ENCODE measurements at places on chromosomes 11 and 22.

DNA sequence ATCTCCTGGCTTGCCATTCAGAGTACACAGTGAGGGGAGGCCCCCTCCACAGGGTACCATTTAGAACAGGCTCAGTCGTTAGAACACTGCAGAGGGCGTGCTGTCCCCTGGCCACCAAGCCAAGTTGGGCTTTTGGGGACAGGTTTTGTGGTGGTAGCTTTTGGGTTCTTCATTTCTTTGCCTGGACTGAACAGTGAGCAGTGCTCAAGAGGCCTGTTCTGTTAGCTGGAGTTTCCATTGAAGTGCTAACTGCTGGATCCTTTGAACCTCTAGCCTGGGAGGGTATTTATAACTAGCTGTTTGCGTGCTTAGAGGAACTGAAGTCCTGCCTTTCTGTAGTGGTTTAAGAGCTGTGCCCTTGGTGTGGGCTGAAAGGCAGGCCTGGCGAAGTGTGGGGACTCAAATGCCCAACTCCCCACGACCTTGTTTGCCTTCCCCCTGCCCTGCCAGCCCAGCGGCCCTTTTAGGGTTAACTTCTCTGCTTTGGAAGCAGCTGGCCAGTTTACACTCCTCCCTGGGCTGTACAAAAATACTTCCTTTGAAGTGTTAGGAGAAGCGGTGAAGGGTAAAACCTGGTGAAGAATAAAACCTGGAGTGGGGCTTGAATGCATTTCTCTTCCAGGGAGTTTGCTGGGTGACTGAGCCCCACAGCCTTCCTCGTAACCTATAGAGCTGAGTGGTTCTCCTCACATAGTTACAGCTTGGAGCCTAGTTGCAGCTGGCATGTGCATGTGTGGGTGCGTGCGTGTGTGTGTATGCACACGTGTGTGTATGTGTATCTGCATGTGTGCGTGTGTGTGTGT is 34.6 kb downstream of the ZNRF3 start:
- no peak overlapping the region for H3K27ac ChIP-seq
- peaks cover 60% of the 10 kb centered on the region for H3K27me3 ChIP-seq
- DNase-seq, result no peak

- no peaks in the 10 kb centered on the region for H3K4me1 ChIP-seq
- H3K4me3 ChIP-seq, result no peak overlapping the region
- no peaks in the 10 kb centered on the region for H3K36me3 ChIP-seq
- H3K27ac ChIP-seq, result no peak overlapping the region
- H3K27me3 ChIP-seq, result peaks cover 1% of the 10 kb centered on the region
Measured at GRCh38 chr11:1140642-1141490, 16.9 kb upstream of the MUC5AC start.

DNA sequence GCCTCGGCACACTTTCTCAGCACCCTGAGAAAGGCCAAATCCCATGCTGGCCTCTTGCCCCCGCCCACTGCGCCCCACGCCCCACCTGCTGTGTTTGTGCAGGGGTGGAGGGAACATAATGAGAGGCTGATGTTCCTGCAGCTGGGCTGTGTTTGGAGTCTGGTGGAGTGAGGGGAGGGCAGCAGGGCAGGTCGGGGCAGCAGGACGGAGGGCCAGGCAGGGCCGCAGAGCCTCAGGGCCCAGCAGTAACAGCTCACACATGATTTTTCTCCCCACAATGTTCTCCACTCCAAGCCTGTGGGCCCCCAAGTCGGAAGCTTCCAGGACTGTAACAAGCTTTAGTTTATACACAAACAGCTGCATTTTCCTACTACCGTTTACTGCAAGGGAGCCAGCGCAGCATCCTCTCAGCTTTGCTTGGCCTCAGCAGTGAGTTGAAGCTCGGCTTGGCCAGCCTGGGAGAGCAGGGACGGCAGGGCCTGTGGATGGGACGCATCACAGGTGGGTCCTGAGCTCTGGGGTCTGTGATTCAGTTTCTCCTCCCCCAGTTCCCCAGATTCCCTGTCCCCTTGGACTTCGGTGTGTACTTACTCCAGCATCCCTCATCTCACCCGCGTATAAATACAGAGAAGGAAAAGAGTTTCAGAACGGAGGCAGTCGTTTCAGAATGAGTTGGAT is 51.0 kb downstream of the RPUSD4 start:
- no peaks in the 10 kb centered on the region for H3K4me1 ChIP-seq
- no peaks in the 10 kb centered on the region for H3K27me3 ChIP-seq
- DNase-seq, result no peak
- H3K36me3 ChIP-seq, result no peaks in the 10 kb centered on the region
- H3K4me3 ChIP-seq, result no peak overlapping the region
- no peak overlapping the region for H3K27ac ChIP-seq

- no peaks in the 10 kb centered on the region for H3K27me3 ChIP-seq
- no peak overlapping the region for H3K27ac ChIP-seq
- no peaks in the 10 kb centered on the region for H3K36me3 ChIP-seq
- no peaks in the 10 kb centered on the region for H3K4me1 ChIP-seq
Measured at GRCh38 chr22:47030881-47031627, 268.6 kb downstream of the TBC1D22A start.

GRCh38 chr11:1307998-1308742 is 1.3 kb downstream of the TOLLIP start:
- H3K36me3 ChIP-seq, result peaks cover 9% of the 10 kb centered on the region
- H3K4me3 ChIP-seq, result peak overlapping the region; percentile 77
- H3K4me1 ChIP-seq, result peaks cover 19% of the 10 kb centered on the region
- peaks cover 13% of the 10 kb centered on the region for H3K27me3 ChIP-seq

- H3K27me3 ChIP-seq, result no peaks in the 10 kb centered on the region
- H3K4me3 ChIP-seq, result no peak overlapping the region
- no peak for DNase-seq
- H3K27ac ChIP-seq, result no peak overlapping the region
- no peaks in the 10 kb centered on the region for H3K36me3 ChIP-seq
Measured at GRCh38 chr22:45206233-45206632, 34.5 kb downstream of the KIAA0930 start.

DNA sequence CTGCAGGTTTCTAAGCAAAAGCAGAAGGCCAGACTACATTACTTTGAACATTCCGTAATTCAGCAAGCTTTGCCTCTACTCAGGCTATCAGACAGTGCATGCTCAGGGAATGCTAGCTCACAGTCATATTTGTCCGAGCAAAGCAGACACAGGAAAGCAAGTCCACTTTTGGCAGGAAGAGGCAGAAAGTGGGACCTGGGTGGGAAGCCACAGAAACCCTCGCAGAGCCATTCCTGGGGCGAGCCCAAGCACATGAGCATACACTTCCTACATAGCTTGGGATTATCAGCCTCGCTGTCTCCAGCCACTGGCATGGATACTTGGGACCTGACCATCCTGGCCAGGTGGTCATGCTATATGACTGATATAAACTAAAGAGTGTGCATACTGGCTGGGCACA is 113.3 kb downstream of the TRIM29 start:
- H3K4me3 ChIP-seq, result no peak overlapping the region
- no peaks in the 10 kb centered on the region for H3K36me3 ChIP-seq
- H3K4me1 ChIP-seq, result no peaks in the 10 kb centered on the region
- DNase-seq, result no peak
- peaks cover 7% of the 10 kb centered on the region for H3K27me3 ChIP-seq

DNA sequence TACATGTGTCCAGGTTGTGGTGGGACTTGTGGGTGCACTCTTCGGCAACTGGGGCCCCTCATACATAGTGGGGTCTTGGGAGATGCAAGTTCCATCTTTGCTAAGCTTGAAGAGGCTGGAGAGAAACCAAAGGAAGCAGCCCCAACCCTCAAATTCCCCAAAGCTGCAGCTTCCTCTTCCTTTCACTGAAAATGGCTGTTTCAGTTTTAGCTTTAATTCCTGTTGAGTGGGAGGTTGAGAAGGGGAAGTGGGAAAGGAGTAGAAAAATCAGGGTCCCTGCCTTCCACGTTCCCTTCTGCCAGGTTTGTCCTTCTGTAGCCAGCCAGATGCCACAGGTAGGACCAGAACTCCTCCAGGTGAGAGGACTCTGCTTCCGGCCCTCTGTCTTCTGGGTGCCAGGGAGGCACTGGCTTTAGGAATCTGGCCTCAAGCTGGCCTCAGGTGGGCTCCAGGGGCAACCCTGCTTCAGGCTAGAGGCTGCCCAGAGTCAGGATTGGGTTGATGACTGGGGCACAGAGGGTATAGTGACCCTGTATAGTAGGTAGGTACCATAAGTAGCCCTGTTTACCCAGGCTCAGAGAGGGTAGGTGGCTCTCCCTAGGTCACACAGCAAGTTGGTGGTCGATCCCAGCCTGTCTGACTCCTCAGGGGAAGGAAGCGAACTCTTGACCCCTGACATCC is 16.2 kb downstream of the P2RY6 start:
- H3K27ac ChIP-seq, result no peak overlapping the region
- no peak overlapping the region for H3K4me3 ChIP-seq
- H3K36me3 ChIP-seq, result no peaks in the 10 kb centered on the region
- H3K27me3 ChIP-seq, result peaks cover 4% of the 10 kb centered on the region
- peaks cover 29% of the 10 kb centered on the region for H3K4me1 ChIP-seq

DNA sequence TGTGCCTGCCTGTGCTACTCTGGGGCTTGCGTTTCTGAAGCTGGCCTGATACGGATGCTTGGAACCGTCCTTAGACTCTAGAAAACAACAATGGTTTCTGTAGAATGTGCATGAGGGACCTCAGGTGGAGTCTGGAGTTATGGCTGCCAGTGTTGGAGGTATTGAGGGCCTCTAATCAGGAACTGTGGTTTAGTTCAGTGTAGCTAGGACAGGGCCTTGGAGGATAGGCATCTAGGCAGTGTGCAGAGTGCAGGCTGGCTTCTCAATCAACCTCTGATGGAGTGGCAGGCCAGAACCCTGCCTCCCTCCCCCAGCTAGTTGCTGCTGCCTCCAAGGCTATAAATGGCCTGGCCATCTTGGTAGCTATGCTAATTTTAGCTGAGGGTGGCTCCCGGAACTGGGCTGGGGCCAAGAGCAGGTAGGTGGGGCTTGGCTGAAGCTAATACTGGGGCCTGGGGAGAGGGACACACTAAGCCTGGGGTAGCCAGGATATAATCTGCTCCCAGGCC is 4.0 kb downstream of the STIM1 start:
- DNase-seq, result no peak
- H3K4me3 ChIP-seq, result peak overlapping the region; percentile 98
- peaks cover 12% of the 10 kb centered on the region for H3K36me3 ChIP-seq
- H3K4me1 ChIP-seq, result peaks cover 77% of the 10 kb centered on the region
- H3K27ac ChIP-seq, result peak overlapping the region; percentile 88
- no peaks in the 10 kb centered on the region for H3K27me3 ChIP-seq

- peaks cover 4% of the 10 kb centered on the region for H3K27me3 ChIP-seq
- H3K4me3 ChIP-seq, result no peak overlapping the region
- DNase-seq, result no peak
- H3K27ac ChIP-seq, result no peak overlapping the region
- H3K36me3 ChIP-seq, result no peaks in the 10 kb centered on the region
Measured at GRCh38 chr11:120893440-120894201, 130.3 kb upstream of the TBCEL start.

DNA sequence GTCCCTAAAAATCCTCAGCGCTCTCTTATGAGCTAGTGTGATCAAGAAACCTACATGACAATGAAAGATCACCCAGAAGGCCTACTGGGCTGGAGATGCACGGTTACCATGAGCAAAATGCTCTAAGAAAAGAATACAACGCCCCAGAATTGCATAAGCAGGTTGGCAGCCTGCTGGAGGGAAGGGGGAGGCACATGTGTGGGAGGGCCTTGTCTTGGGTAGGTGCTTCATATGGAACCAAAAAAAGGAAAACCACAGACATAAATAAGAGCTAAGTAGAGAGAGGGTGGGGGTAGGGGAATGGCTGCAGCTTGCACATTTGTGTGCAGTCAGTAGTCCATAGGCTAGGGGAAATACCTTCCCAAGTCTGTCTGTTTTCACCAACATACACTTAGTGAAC is 2.8 kb downstream of the SIAE start:
- H3K36me3 ChIP-seq, result peaks cover 2% of the 10 kb centered on the region
- peak; percentile 9 for DNase-seq
- no peak overlapping the region for H3K4me3 ChIP-seq
- peaks cover 2% of the 10 kb centered on the region for H3K27me3 ChIP-seq
- H3K27ac ChIP-seq, result no peak overlapping the region
- H3K4me1 ChIP-seq, result peaks cover 20% of the 10 kb centered on the region

GRCh38 chr11:69493931-69494821 is 12.7 kb downstream of the LINC01488 start:
- no peaks in the 10 kb centered on the region for H3K4me1 ChIP-seq
- no peaks in the 10 kb centered on the region for H3K36me3 ChIP-seq
- no peak for DNase-seq
- no peak overlapping the region for H3K27ac ChIP-seq
- H3K4me3 ChIP-seq, result no peak overlapping the region
- no peaks in the 10 kb centered on the region for H3K27me3 ChIP-seq

- H3K27me3 ChIP-seq, result no peaks in the 10 kb centered on the region
- no peaks in the 10 kb centered on the region for H3K4me1 ChIP-seq
- H3K36me3 ChIP-seq, result no peaks in the 10 kb centered on the region
- no peak for DNase-seq
- no peak overlapping the region for H3K4me3 ChIP-seq
Measured at GRCh38 chr22:49234459-49234858, 593.2 kb downstream of the BRD1 start.

DNA sequence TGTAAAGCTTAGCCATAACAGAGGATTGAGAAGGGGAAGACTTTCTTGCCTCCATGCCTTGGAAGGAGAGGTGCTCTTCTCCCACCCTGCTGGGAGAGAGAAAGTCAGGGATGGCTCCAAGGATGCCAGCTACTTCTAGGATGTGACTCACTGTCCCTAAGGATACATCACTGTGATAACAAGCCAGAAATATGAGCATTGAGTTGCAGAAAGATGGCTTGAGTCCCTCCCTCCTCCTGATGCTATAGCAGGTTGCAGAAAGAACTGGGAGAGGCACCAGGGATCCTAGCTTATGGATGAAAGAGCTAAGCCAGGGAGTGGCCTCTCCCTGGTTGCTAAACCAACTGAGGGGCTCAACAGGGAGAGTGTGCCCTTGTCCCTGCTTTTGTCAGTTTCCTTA is 27.8 kb upstream of the FJX1 start:
- H3K27ac ChIP-seq, result no peak overlapping the region
- peaks cover 17% of the 10 kb centered on the region for H3K27me3 ChIP-seq
- no peak overlapping the region for H3K4me3 ChIP-seq
- no peaks in the 10 kb centered on the region for H3K36me3 ChIP-seq
- no peak for DNase-seq
